CD14-positive monocyte (primary cell): ENCODE measurements at places on chromosomes 1 and 21.
A peak's percentile ranks its signal among the peaks of the same experiment; 100 is the strongest.

DNA sequence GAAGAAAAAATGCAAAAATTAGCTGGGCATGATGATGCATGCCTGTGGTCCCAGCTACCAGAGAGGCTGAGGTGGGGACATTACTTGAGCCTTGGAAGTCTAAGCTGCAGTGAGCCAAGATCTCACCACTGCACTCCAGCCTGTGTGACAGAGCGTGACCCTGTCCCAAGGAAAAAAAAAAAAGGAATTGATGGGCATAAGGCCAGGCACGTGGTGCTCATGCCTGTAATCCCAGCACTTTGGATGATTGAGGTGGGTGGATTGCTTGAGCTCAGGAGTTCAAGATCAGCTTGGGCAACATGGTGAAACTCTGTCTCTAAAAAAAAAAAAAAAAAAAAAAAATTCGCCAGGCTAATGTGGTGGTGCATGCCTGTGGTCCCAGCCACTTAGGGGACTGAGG is 55.8 kb upstream of the ATP2B4 start:
- DNase-seq: no peak

GRCh38 chr1:51990478-51990965 is at the start of gene RAB3B:
Gene RAB3B, minus strand, starts transcription at chr1:51990700. Its CDS starts 13,583 bp downstream, at chr1:51977117.
- peak; percentile 6 for DNase-seq

- DNase-seq: no peak
Observed at GRCh38 chr1:230371923-230372703, 54.0 kb downstream of the PGBD5 start.

GRCh38 chr21:25297117-25297516 is 310.2 kb downstream of the MRPL39 start:
- no peak for DNase-seq
